ENCODE measurements at places on chromosomes 7 and 10.

DNA sequence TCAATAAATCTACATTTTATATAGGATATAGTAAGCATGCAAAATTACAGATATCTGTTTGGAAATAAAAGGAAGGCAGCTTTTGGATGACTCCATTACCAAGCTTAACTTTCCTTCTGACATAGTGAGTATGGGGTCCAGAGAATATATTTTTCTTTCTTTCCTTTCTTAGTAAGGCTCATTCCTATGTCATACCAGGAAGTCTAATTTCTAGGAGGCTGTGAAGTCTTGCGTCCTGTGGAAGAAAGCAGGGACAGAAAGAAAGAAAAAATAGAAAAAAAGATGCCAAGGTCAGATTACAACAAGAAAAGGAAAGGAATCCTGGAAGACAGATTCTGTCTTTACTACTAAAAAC, 36.3 kb downstream of the AKR1C8 start:
- no peak for DNase-seq

GRCh38 chr7:157150882-157151281, 12.2 kb downstream of the UBE3C start:
- DNase-seq, result no peak

- no peak for DNase-seq
These were observed 107.2 kb upstream of the FAM133B start for GRCh38 chr7:92697414-92697813.

DNA sequence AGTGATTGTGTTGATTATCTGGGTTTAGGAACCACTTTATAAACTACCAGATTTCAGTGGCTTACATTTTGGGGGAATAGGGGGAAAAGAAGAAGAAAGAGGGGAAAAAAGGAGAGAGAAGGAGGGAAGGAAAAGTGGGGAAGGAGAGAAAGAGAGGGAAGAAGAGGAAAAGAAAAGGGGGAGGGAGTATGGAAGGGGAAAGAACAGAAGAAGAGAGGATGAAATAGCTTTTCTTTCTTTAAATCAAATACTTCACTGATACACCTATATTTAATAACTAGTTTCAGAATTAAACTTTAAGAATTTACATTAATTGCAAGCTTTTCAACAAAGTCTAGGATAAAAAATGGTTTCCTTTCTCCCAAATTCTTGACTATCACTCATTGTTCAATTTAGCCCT, 289.6 kb downstream of the SDHAF3 start:
- no peak for DNase-seq

GRCh38 chr7:94562525-94562924, 52.9 kb downstream of the CASD1 start:
- no peak for DNase-seq

GRCh38 chr7:18013936-18014335, 13.7 kb downstream of the PRPS1L1 start:
- DNase-seq, result no peak
